ENCODE measurements at places on chromosomes 6 and 20. TPM values are rescaled to one million over a fixed set of nuclear protein-coding genes. Genes with fewer than 3 reads are reported as not detected.
A peak's percentile ranks its signal among the peaks of the same experiment; 100 is the strongest.

DNA sequence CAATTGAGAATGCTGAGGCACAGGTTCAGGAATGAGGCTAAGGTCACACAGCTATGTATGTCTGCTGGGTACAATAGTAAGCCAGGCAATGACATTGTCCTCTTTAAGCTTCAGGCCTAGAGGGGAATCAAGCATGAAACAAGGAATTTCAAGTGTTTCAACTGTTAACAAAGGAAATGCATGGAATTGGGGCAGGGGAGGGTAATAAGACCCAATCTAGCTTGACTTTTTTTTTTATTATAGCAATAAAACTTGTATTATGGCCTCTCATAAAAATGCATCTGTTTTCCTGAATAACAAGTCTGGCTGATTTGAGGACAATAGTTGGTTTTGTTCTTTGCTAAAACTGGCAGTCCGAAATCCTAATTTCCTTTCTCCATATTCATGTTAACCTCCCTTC is 336.7 kb downstream of the CBLN4 start:
- no peak overlapping the region for H3K27ac ChIP-seq
- H3K4me3 ChIP-seq = no peak overlapping the region
- H3K36me3 ChIP-seq = no peaks in the 10 kb centered on the region
- H3K27me3 ChIP-seq = no peaks in the 10 kb centered on the region
- no peak for DNase-seq

DNA sequence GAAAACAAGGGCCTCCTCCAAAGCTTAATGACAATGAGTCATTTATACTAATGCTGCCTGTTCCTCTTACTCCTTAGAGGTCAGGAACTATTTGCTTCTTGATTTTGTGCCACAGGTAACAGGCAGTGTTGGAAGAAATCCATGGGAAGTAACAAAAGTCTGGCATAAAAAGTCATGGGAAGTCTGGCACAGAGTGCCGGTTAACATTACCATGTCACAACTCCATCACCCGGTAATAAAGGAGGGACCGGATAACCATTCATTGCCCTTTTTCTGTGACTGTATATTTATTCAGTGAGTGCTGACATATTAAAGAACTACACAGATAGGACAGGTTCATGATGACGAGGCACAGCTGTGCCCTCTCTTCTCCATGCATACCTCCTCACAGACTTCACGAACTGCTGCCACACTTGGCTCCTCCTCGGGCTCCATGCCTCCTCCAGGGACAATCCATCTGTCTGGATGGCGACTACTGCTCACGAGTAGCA is 50.9 kb downstream of the NUDT3 start:
- H3K4me3 ChIP-seq = no peak overlapping the region
- H3K27ac ChIP-seq = peak overlapping the region; percentile 31
- peaks cover 71% of the 10 kb centered on the region for H3K4me1 ChIP-seq
- DNase-seq = no peak
- H3K36me3 ChIP-seq = no peaks in the 10 kb centered on the region

GRCh38 chr6:81145506-81145905 is 607.0 kb downstream of the TENT5A start:
- H3K36me3 ChIP-seq = no peaks in the 10 kb centered on the region
- DNase-seq = no peak
- H3K27me3 ChIP-seq = no peaks in the 10 kb centered on the region
- no peaks in the 10 kb centered on the region for H3K4me1 ChIP-seq

DNA sequence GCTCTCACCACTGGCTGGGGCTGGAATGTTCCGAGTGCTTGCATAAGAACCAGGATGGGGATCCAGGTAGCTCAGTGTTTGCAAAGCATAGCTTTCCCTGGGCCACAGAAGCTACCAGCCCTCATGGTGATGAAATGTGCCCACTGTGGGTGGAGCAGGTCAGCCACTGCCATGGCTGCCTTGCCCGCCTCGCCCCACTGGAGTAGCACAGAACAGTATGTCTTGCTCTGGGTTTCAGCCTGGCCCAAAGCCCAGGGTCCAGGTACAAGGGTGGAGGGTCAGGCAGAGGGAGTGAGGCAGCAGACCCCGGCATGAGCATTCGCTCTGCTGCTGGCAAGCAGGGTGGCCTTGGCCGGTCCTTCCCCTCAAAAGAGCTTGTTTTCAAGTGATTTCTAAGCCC is 34.7 kb downstream of the KCNK17 start:
- no peak for DNase-seq
- H3K27me3 ChIP-seq = no peaks in the 10 kb centered on the region
- H3K4me1 ChIP-seq = peaks cover 17% of the 10 kb centered on the region
- no peak overlapping the region for H3K4me3 ChIP-seq
- no peaks in the 10 kb centered on the region for H3K36me3 ChIP-seq

- H3K27ac ChIP-seq = no peak overlapping the region
- no peak for DNase-seq
- H3K4me3 ChIP-seq = no peak overlapping the region
- H3K36me3 ChIP-seq = no peaks in the 10 kb centered on the region
- peaks cover 5% of the 10 kb centered on the region for H3K4me1 ChIP-seq
Measured at GRCh38 chr6:17423026-17423425, 29.6 kb downstream of the CAP2 start.

DNA sequence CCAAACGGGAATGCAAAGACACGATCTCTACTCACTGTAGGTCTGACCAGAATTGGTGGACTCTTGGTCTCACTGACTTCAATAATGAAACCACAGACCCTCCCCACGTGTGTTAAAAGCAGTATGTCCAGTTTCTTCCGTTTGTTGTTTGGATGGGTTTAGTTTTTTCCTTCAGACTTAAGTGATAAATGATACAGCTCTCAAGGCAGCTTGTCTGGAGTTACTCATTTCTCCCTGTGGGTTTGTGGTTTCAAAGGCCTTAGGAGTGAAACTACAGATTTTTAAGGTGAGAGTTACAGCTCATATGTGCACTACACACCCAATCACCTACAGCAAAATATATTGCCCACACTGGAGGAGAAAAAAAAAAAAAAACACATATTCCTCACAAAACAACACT is 86.7 kb upstream of the STMND1 start:
- H3K4me1 ChIP-seq = no peaks in the 10 kb centered on the region
- H3K4me3 ChIP-seq = no peak overlapping the region
- no peaks in the 10 kb centered on the region for H3K27me3 ChIP-seq

DNA sequence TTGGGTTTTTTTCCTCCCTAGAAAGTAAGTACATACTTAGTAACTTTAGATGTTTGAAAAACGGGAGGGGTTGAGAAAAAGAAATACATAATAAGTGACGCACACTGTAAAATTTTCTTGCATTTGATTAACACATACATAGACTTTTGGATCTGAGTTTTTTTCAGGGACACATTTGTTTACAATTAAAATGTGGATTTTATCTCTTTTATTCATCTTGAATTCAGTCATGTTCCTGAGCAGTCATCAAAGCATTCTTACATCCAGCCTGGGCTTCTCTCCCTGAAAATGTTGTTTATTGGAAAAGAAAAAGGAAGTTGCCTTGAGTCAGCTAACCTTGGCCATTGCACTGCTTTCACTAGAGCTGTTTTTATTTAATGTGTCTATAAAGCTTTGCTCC is 8.7 kb upstream of the RPP40 start:
- no peaks in the 10 kb centered on the region for H3K36me3 ChIP-seq
- H3K27ac ChIP-seq = no peak overlapping the region
- no peak for DNase-seq
- no peak overlapping the region for H3K4me3 ChIP-seq
- no peaks in the 10 kb centered on the region for H3K27me3 ChIP-seq

Gene HLA-DPB1
- 96.9 TPM for total RNA-seq

Gene RAMACL
- 0.99 TPM for total RNA-seq

Gene OXT
- total RNA-seq = not detected

Gene RFX6
- not detected for total RNA-seq

Gene LY6G6D
- not detected for total RNA-seq

Measured in esophagus squamous epithelium (tissue), 5 donors.